ENCODE measurements at places on chromosomes 2 and 18.

GRCh38 chr2:57278451-57278850 lies 768.2 kb upstream of the VRK2 start:
- DNase-seq: no peak

GRCh38 chr18:44981121-44981520 lies 300.4 kb downstream of the SETBP1 start:
- DNase-seq: no peak

GRCh38 chr2:152176113-152176714 lies 651 bp upstream of the STAM2 start:
- no peak for DNase-seq

DNA sequence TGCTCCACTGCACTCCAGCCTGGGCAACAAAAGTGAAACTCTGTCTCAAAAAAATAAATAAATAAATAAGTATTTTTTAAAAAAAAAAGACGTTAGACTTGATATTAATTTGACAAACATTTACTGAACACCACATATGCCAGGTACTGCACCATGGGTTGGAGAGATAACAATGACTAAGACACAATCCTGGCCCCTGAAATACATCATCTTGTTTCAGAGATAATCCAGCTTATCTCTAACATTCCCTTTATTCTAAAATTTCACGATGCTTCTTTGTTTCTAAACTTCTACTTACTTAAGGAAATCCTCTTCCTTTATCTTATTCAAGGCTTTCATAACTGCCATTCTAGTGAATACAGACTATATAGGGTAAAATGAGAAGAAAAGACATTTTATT lies 55.0 kb upstream of the PEX13 start:
- peak; percentile 65 for DNase-seq

DNA sequence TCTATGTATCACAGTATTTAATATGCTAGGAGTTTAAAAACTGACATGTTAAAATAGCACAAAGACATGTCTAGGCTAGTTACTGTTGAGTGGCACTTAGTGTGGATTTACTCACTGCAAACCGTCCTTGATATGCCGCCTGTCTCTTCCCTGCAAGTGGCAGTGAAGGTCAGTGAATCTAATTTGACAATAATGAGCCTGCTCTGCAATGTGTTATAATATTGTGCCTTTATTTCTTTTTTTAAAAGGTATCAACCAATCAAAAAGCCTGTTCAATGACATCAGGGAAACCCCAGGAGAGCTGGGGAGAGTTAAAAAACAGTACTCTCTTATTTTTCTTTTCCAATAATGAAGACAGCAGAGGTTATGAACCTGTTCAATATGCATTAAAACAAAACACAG lies 384.1 kb downstream of the ERBB4 start:
- DNase-seq: no peak

GRCh38 chr2:54158311-54158710 lies 42.9 kb downstream of the ACYP2 start:
- no peak for DNase-seq

DNA sequence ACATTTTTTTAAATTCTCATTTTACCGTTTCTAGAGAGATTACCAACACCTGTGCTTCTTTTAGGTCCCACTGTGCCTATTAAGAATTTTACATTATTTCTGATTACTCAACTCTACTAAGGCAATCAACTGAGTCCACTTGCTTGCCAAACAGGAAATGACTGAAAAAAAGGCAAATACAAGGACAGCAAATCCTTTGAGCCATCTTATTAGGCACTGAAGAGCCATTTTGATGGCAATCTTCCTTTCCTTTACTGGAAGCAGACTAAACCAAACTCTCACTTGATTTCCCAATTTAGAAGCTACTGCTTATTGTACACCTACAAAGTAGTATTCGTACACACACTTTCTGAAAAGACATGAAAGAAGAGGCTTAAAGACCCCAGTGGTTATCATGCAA lies 121.4 kb upstream of the COL3A1 start:
- no peak for DNase-seq
